Brain (organoid and tissue), 16 donors: ENCODE measurements at places on chromosomes 4 and X. TPM values are rescaled to one million over a fixed set of nuclear protein-coding genes. Genes with fewer than 3 reads are reported as not detected.

DNA sequence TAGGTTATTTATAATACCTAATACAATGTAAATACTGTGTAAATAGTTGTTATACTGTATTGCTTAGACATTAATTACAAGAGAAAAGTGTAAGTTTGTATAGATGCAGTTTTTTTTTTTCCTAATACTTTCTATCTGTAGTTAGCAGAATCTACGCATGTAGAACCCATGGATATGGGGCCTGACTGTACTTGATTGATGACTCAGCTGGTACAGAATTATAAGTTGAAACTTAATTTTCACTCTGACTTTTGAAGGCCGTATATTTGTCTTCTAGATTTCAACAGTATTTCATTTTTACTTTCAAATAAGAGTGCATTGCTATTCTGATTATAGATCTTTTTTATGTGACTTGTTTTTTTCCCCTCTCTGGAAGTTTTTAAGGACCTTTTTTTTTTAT lies 30.8 kb upstream of the NDUFC1 start:
- DNase-seq = no peak

GRCh38 chr4:114399105-114399504 lies 199.5 kb upstream of the UGT8 start:
- DNase-seq = no peak

- peak; percentile 90 for DNase-seq
Observed at GRCh38 chr4:128635141-128635954, 174.2 kb upstream of the JADE1 start.

DNA sequence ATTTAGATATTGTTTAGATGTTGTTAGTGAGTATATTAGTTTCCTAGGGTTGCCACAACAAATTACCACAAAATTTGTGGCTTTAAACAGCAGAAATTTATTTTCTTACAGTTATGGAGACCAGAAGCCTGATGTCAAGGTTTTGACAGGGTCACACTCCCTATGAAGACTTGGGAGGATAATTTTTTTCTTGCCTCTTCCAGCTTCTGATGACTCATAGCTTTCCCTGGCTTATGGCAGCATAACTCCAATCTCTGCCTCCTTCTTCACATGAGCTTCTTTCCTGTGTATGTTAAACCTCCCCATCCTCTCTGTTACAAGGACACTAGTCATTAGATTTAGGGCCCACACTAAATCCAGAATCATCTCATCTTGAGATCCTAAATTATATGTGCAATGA lies 20.9 kb upstream of the RAB40A start:
- no peak for DNase-seq

GRCh38 chr4:86816501-86817273 lies 32.5 kb downstream of the SLC10A6 start:
- DNase-seq = peak; percentile 53

DNA sequence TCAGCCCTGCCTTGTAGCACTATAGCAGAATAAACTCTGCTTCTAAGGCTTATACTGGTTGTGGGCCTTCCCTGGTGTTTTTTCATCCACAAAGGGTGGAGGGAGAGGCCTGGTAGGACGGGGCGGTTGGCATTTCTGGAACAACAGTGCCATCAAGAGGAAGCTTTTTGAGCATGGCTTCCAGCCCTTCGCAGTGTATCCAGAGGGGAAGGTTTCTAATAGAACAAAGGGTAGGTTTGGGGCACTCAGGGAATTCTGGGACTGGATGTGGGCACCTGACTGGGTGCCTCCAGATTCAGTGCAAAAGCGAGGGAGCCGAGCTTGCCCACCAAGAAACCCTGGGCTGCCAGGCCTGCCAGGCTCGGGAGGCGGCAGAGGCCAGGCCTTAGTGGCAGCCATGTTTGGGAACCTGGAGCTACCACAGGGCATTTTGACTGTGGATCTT lies 229.6 kb upstream of the AGTR2 start:
- no peak for DNase-seq

DNA sequence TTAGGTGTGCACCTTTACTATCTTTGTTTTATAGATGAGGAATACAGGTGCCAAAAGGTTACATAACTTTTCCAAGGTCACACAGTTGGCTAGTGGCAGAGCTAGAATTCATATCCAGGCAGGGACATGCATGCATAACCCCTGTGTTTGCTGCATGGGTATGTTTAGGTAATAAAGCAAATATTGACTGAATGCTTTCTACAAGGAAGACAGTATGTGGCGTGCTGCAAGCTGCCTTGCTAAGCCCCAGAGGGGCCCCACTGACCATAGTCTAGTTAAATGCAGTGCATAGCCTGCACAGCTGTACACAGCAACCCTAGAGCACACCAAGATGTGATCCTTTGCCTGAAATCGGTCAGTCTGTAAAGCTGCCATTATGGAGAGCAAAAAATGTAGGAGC lies 320.5 kb upstream of the IGFBP7 start:
- no peak for DNase-seq

OTC gene
- polyA plus RNA-seq = not detected

DNA sequence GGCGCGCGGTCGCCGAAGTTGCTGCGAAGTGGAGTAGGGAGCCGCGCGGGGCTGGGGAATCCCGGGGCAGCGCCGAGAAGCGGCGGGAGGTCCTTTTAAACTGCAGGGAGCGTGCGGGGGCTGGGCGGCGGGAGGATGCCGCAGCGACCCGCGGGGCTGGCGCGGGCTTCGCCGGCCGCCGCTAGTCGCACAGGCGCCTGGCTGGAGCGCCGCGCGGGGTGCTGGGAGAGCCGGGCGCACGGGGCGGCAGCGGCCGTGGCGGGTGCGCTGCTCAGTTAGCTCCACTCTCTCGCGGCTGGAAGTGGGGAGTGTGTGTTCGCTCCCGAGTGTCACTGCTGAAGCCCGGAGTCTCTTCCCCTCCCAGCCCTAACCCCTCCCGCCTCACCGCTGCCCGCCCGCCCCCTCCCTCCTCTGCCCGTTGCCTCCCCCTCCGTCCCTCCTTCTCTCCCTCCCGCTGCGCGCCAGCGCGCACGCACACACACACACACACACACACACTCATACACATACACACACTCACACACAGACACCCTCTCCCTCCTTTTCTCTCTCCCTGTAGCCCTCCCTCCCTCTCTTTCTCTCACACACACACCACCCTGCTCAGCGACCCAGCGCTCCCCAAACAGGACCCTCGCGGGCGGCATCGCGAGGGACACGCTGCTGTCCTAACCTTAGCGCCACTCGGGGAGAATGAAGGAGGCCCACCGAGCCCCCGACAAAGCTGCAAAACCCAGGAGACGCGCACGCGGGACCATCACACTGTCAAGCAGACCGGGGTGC lies at the start of gene NDNF:
Gene NDNF (minus strand): TSS at position 312 of the 780 bp plus-strand sequence. CDS start 26,698 bp downstream, outside the sequence.
- DNase-seq = peak; percentile 63

DNA sequence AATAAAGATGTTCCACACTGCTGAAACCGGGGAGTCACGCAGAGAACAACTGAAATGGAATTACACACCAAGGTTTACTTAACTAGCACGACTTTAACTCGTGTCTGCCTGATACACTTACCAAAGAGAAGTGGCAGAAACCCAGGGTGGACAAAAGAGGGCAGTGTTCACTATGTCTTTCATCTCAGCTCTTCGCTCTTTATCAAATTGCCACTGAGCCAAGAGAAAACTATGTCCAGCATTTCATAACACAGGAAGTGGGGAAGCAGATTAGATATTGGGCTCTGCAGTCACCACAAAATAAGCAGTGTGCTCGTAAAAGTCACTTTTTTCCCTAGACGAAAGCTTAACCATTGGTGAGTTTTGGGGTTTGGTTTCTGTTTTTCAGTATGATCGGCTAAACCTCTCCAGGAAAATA lies 155.7 kb downstream of the CHIC2 start:
- peak; percentile 75 for DNase-seq

GRCh38 chr4:150751648-150752047 lies 169.7 kb downstream of the MAB21L2 start:
- no peak for DNase-seq

NHS gene
- polyA plus RNA-seq = 1.7 TPM

- DNase-seq = no peak
Observed at GRCh38 chrX:110168585-110168984, 149.3 kb downstream of the AMMECR1 start.

IL21 gene
- polyA plus RNA-seq = not detected

DNA sequence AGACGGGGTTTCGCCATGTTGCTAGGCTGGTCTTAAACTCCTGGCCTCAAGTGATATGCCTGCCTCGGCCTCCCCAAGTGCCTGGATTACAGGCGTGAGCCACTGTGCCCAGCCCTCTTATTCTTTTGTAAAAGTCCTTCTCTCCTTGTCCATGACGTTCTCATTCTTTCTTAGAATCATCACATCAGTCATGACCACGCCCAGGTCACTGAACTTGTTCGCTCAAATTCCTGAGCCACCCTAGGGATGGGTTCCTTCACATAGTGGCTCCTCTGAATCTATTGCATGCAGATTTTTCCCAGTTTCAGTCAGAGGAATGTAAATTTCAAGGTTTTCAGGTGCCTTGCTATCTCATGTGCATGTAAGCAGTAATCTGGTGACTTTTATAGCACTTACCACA lies 15.7 kb downstream of the JADE1 start:
- no peak for DNase-seq

DNA sequence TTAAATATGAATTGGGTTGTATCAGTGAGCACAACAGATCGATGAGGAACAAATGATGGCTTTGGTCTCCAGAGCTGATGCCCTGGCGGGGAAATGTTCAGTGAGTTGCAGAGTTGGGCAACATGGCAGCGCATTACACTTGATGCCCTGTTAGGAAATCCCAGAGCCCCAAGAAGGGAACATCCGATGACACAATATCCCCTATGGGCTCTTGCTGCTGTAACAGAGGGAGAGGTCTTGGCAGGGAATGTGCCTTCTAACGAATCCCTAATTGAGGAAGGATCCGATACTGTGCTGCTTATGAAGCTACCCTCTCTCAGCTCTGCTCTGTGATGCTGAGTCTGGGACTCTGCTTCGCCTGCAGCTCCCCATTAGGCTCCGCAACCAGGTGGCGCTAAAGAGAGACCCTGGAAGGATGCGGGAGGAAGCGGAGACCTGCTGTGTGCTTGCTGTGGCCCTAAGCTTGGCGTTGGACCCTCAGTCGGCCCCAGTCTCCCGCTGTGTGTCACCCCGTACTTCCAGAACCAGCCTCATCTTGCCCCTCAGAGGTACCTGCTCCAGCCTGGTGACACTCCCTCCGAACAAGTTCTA lies 38.9 kb downstream of the PDHA1 start:
- DNase-seq = peak; percentile 32

DNA sequence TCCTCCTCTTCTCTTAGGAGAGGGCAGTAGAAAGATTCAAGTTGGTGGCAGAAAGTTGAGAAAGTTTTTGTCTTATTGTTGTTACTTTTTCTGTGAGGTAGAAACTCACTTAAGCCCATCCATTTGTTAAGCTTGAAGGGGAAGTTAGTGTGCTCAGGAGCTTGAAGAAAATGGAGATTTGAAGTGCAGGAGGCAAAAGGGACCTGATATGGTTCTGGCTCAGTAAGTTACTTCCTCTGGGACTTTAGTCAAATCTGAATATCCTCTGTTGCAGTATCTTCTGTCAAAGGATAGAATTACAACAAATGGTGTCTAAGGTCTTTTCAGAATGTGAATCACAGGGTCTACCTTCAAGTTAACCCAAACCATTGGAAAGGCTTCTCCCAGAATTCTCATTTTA lies 46.2 kb downstream of the CXCL13 start:
- no peak for DNase-seq

GRCh38 chr4:14364953-14365536 lies 637.2 kb upstream of the CPEB2 start:
- DNase-seq = no peak

DNA sequence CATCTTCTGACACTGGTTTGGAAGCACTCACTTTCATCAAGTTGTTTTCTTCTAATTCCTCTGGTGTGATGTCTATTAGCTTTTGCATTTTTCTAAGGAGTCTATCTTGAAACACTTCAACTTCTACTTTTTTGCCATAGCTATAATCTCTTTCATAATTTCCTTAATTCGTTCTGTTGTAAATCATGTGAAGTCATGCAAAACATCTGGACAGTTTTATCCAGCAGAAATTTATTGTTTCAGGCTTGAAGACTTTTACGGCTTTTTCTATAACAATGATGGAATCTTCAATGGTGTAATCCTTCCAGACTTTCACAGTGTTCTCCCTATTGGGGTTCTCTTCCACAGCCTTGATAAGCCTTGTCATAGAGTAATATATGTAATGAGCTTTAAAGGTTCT lies 74.9 kb upstream of the PABPC4L start:
- DNase-seq = no peak

LRIT3 gene
- not detected for polyA plus RNA-seq

DNA sequence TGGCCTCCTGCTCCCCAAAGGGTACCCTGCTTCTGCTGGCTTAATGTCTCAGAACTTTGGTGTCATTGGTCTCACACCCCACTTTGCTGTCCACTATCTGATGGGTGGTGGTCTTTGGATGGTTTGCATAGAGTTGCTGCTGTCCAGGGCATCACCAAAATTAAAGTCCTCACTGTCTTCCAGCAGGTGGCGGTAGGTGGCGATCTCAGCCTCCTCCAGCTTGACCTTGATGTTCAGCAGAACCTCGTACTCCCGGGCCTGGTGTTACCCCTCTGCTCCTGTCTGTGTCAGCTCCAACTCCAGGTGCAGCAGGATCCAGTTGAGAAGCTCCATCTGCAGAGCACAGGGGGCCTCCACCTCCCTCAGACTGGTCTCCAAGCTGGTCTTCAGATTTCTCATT lies 1169.5 kb upstream of the PABPC4L start:
- no peak for DNase-seq

DNA sequence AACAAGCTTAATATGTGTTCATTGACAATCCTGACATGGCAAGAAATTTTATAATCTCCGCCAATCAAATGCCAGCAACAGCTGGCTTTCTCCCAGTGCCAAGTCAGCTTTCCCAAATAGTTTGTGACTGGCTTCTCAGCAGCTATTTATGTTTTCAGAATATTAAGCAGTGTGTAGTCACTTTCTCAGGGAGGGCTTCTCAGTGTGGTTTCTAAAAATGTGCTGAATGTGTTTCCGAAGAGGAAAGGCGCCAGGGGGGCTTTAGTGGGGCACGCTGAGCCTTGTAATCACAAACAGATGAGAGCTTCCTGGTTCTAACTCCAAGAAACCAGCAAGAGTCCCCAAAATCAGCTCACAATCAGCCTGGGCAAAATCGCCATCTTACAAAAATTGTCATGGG lies 258.7 kb upstream of the CPEB2 start:
- DNase-seq = peak; percentile 32

DNA sequence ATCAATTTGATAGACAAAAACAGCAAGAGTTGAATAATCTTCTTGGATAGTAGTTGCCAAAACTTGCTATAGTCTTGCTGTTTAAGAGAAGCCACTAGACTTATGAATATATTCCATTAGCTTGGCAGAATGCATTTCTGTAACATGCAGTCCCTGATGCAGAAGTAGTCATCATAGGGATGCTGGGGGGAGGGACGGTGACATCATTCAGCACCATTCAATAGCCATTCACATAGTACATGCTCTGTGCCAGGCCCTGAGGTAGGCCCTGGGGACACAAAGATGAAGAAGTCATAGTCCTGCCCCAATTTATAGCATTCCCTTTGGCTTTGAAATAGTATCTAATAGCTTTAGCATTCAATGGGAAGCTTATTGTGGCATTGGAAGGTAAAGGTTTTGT lies 185.5 kb upstream of the AFF2 start:
- no peak for DNase-seq

STARD8 gene
- 4.6 TPM for polyA plus RNA-seq
